ENCODE measurements at places on chromosomes 2 and 18.

GRCh38 chr2:48767330-48767729 lies 11.8 kb upstream of the LHCGR start:
- DNase-seq: no peak

DNA sequence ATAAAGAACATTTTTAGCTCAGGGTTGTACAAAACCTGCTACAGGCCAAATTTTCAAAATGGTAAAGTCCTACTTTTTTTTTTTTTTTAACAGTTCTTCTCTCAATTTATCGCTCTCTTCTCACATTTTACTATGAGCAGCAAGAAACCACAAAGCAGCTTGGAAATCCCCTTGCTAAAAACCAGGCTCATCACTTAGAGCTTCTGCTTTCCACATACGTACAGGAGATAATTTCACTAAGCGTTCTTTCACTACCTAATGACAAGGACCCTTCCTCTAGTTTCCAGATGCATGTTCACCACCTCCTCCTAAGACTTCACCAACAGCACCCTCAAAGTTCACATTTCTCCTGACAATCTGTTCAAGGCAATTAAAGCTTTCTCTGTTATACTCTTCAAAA lies 294.9 kb upstream of the CYRIA start:
- DNase-seq: no peak

- no peak for DNase-seq
Measured at GRCh38 chr2:6652251-6652650, 213.5 kb downstream of the CMPK2 start.

- no peak for DNase-seq
Measured at GRCh38 chr2:119960821-119961220, 52.1 kb upstream of the EPB41L5 start.

GRCh38 chr2:190980630-190981209 lies 33.3 kb downstream of the STAT1 start:
- DNase-seq: no peak

Data from stimulated activated CD4-positive, alpha-beta T cell treated with anti-CD3 and anti-CD28 coated beads, Interleukin-1b, Interleukin-23, amount 100 ng/mL, for 24 hours (primary cell).